ENCODE measurements at places on chromosomes 7 and 10.

DNA sequence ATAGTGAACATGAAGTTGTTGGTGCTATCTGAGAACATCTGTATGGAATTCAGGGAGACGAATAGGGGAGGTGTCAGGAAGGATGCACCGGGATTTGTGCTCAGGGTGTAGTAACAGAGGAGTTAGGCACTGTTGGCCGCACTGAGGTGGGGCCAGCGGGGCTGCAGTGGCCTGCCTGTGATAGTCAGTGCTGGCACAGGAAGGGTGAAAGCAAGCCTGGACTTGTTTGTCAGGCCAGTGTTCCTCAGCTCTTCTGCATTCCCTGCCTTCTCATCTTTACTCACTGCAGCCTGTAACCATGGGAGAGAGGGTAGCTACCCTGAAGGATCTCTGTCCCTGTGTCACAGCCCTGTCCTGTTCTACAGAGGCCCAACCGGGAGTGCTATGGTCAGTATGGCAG is 81.3 kb downstream of the SH2D4B start:
- DNase-seq: no peak

GRCh38 chr7:489876-490275 is 29.8 kb downstream of the PDGFA start:
- DNase-seq: no peak

- DNase-seq: no peak
Measured at GRCh38 chr10:72069751-72070526, 18.4 kb downstream of the SPOCK2 start.

- DNase-seq: no peak
Measured at GRCh38 chr7:116111475-116111874, 80.9 kb upstream of the TFEC start.

DNA sequence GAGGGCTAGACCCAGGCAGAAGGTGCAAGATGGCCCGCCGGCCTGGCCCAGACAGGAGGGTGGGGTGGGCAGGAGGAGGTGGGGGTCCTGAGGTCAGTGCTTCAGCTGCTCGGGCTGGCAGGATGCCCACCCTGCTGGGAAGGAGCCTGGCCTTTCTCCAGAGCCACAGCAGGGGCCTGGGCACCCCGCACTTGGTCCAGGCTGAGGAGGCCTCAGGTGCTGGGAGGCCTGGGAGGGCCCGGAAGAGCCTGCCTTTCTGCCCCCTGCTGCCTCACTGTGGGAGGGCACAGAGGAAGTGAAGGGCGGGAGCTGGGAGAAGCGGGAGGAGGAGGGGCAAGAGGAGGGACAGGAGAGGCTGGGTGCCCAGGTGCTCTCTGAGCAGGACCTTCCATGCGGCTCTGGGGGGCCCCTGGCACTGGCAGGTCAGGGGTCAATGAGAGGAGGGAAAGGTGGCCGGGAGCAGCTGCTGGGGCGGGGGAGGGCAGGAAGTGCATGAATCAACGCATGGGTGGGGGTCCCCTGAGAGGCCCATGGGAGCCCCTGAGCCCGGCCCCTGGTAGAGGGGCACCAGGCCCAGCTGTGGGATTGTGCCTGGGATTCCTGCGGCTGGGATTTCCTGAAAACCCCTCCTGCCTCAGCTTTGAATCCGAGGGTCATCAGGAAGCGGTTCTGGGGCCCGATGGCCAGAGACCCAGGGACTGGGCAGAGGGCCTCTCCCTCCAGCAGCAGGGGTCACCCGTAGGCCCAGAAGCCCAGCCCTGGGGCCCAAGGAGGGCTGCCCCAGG is 49.9 kb downstream of the PWWP2B start:
- DNase-seq: no peak

DNA sequence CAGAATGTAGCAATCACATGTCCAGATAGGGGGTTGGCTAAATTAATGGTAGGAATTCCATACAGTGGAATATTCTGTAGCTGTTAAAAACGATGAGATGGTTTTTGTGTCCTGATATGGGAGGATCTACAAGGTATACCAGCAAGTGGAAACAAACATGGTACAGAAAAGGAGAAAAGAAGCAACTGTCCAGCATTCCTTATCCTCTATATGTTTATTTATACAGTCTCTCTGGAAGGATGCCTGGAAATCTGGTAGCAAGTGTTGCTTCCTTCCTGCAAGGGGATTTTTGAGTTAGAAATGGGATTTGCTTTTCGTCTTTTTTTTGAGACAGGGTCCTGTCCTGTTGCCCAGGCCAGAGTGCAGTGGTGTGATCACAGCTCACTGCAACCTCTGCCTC is 19.3 kb downstream of the IL15RA start:
- DNase-seq: no peak

DNA sequence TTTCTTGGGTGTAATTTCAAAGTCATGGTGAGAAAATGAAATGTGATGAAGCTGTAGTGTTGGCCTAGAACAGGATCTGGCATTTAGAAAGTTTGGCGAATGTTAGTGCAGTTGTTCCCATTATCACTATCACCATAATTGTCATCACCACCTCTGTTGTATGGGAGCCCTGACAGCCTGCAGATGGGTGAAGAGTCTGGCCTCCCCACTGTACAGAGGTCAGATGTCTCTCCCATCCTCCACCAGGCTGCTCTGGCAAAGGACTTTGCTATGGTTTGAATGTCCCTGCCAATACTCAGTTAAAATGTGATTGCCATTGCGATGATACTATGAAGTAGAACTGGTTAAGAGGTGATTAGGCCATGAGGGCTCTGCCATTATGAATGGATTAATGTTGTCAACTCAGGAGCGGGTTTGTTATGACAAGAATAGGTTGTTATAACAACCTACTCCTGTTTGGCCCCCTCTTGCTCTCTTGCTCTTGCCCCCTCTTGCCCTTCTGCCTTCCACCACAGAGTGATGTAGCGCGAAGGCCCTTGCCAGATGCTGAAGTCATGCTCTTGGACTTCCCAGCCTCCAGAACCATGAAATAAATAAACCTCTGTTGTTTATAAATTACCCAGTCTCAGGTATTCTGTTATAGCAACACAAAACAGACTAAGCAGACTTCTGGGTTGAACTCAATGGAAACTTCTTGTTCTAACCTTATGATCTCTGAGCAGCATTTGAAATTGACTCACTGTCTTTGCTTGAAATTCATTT is 90.0 kb downstream of the GRK5 start:
- DNase-seq: no peak

GRCh38 chr10:33616956-33617355 is 282.5 kb upstream of the NRP1 start:
- no peak for DNase-seq

DNA sequence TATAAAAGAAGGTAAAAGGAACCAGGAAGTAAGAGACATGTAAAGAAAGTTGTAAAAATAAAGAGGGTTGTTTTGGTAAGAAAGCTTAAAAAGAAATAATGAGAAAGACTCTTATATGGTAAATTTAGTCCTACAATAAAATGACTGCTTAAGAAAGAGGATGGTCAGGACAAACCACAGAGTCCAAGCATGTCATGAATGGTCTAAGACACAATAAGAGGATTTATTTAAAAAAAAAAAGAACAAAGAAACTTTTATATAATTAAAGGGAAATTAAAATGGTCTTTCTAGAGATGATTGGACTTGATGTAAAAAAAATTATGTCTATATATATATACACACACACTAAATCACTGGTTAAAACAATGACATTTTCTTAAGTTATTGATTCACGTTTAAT is 18.2 kb downstream of the ATAD1 start:
- no peak for DNase-seq

DNA sequence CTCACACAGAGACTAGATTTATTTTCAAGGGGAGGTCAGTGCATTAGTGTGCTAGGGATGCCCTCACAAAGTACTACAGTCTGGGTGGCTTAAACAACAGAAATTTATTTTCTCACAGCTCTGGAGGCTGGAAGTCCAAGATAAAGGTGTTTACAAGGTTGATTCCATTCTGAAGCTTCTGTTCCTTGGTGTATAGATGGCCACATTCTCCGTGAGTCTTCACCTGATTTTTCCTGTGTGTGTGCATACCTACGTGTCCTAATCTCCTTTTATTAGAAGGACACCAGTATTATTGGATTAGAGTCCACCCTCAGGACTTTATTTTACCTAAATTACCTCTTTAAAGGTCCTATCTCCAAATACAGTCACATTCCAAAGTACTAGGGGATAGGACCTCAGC is 91.7 kb upstream of the FRMD4A start:
- DNase-seq: no peak

Measured in 8988T (cell line).